ENCODE measurements at places on chromosomes 5 and 9. TPM values are rescaled to one million over a fixed set of nuclear protein-coding genes. Genes with fewer than 3 reads are reported as not detected.

DNA sequence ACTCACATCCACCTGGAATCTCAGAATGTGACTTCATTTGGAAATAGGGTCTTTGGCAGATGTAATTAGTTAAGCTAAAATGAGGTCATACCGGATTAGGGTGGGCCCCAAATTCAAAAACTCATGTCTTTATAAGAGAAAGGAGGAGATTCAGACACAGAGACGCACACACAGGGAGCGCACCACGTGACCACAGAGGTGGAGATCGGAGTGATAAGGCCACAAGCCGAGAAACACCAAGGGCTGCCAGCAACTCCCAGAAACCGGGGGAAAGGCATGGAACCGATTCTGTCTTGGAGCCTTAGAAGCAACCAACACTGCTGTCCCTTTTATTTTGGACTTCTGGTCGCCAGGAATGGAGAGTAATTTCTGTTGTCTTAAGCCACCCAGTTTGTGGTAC lies 31.8 kb upstream of the LMX1B start:
- no peak for DNase-seq

GRCh38 chr5:142391058-142391845 lies 66.4 kb upstream of the SPRY4 start:
- no peak for DNase-seq

DNA sequence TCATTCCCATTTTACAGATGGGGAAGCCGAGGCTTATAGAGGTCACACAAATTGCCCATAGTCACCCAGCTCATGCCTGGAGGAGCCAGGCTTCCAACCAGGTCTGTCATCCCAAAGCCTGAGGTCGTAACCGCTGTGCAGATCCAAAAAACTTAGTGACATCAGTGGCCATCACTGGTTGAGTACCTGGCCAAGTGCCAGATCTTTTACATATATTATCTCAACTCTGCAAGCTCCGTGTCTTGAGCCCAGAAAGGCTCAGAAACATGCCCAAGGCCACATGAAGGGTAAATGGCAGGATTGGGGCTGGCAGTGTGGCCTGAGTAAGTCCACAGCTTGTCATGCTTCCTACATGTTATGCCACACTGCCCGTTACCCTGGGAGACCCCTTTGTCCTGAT lies 13.5 kb downstream of the CFAP77 start:
- no peak for DNase-seq

GRCh38 chr9:97983589-97984187 lies 547 bp downstream of the ANP32B start:
- DNase-seq, result peak; percentile 54

FGF10 gene
- total RNA-seq, result 10.9 TPM

GRCh38 chr5:51895834-51896233 lies 512.6 kb downstream of the ISL1 start:
- DNase-seq, result no peak

DNA sequence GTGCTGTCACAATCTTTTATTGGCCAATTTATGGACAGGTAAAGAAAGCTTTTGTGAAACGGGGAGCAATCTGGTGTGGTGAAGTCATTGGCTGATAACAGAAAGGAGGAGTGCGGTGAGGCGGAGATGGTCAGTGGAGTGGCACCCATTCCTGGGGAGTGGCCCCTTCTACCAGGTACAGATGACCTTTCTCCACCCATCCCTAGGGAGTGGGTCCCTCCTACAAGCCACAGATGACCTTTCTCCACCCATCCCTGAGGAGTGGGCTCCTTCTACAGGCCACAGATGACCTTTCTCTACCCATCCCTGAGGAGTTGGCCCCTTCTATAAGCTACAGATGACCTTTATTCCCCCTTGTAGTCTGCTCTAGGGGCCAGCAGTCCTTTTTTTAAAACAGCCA lies 267.6 kb upstream of the IRX2 start:
- no peak for DNase-seq

- peak; percentile 36 for DNase-seq
These were observed 2.9 kb downstream of the CCDC107 start for GRCh38 chr9:35660966-35661415.

DNA sequence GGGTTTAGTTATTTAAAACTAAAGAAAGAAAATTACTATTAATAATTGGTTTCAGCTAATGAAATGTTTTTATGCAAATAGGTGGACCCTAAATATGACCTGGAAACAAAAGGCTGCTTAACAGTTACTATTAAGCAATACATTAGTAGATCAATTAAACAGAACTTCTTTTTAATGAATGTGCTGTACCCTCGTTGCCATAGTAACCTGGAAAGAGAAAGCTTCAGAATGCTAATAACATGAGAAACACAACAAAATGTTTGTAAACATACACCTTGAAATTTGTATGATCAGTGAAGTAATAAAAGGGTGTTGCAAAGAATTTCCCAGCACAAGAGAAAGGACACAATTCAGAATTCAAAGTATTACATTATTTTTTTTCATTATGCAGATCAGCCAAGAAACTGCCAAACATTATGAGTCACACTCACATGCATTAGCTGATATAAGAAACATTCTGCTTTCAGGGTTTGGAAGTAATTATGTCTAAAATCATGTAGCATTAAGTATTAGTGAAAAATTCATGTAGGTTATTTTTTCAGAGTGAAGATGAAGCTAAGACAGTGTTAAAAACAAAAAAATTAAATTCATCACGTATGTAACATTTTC lies 348.3 kb downstream of the ISL1 start:
- no peak for DNase-seq

- DNase-seq, result peak; percentile 56
These were observed 20.1 kb downstream of the LHFPL2 start for GRCh38 chr5:78628270-78628992.

DNA sequence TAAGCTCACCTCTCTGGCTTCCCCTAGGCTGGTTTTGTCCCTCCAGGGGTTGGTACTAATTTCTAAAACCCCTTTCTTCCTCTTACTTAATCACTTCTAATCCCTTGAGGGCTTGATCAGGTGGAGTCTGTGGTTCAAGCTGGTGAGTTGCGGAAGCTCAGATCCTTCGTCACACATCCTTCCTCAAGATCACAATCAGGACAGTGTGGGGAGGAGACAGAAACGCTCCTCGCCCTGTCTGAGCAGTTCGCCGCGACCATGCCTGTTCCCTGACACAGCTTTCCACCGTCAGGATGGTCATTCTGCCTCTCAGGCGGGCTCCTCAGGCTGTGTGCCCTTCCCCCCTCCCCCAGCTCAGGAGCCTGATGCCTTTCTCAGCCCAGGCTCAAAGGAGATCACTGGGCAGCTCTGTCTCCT lies 24.3 kb downstream of the CPLX2 start:
- DNase-seq, result no peak

RNF180 gene
- 40.6 TPM for total RNA-seq

SPINK6 gene
- not detected for total RNA-seq

C9 gene
- total RNA-seq, result not detected

PCA3 gene
- total RNA-seq, result not detected

- no peak for DNase-seq
These were observed 42.7 kb downstream of the OR2V1 start for GRCh38 chr5:181088289-181088688.

- DNase-seq, result peak; percentile 81
These were observed 159.5 kb downstream of the FGF18 start for GRCh38 chr5:171578829-171579491.

GRCh38 chr9:121357011-121357410 lies 13.0 kb downstream of the STOM start:
- no peak for DNase-seq

GRCh38 chr9:80163889-80164288 lies 592.1 kb downstream of the TLE4 start:
- no peak for DNase-seq

GRCh38 chr9:75083188-75083970 lies 4.6 kb downstream of the NMRK1 start:
- no peak for DNase-seq

REEP5 gene
- 62.6 TPM for total RNA-seq

GRCh38 chr9:94644543-94644942 lies 5.2 kb upstream of the FBP1 start:
- DNase-seq, result no peak

GRCh38 chr5:159459132-159459627 lies 128.9 kb upstream of the IL12B start:
- DNase-seq, result no peak

DNA sequence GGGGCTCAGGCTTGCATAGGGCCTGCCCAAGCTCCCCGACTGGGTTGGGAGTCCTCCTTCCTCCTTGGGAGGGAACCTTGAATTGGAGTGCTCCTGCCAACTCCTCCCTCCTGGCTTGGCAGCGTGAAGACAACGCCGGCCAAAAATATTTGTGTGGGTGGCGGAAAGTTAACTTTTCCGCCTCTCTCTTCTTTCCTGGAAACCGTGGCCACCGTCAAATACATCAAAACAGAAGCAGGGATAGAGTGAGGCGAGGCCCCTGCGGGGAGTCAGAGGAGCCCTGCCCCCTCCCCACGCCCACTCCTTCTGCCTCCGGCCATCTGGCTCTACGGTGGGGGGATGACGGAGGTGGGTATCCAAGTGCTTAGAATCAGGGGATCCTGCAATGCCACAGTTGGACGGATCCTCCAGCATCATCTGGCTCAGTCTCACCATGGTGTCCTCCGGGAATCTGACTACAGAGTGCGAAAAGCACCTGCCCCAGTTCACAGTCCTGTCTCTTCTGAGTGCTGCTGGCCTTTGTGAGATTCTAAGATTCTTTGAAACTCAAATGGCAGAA lies 25.2 kb upstream of the SYNPO start:
- DNase-seq, result peak; percentile 82

- DNase-seq, result peak; percentile 24
These were observed 15.6 kb upstream of the IRF1 start for GRCh38 chr5:132506094-132506692.

GRCh38 chr5:150561571-150562275 lies 53.8 kb downstream of the NDST1 start:
- DNase-seq, result peak; percentile 3

GRCh38 chr5:44997506-44997905 lies 188.8 kb downstream of the MRPS30 start:
- DNase-seq, result no peak

LAMC3 gene
- total RNA-seq, result 4.1 TPM

DNA sequence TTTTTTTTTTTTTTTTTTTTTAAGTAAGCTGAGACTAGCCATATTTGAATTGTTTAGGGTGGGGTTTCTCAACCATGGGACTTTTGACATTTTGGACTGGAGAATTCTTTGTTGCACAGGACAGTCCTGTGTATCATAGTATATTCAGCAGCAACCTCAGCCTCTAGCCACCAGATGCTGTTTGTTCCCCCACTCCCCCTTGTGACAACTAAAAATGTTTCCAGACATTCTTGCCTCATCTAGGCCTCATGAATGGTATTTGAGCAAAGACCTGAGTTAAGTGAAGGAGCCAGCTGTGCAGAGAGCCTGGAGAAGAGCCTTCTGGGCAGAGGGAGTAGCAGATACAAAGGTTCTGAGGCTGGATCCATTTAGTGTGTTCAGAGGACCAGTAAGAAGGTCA lies 155.9 kb downstream of the SGCD start:
- DNase-seq, result no peak

Data from uterus (tissue), 4 donors.